Transverse colon (tissue), 4 donors: ENCODE measurements at places on chromosomes 16 and 17.

GRCh38 chr17:61321344-61321743, 78.3 kb upstream of the TBX2 start:
- no peak for DNase-seq

- DNase-seq, result no peak
These were observed 24.8 kb downstream of the TTLL6 start for GRCh38 chr17:48792033-48792798.

DNA sequence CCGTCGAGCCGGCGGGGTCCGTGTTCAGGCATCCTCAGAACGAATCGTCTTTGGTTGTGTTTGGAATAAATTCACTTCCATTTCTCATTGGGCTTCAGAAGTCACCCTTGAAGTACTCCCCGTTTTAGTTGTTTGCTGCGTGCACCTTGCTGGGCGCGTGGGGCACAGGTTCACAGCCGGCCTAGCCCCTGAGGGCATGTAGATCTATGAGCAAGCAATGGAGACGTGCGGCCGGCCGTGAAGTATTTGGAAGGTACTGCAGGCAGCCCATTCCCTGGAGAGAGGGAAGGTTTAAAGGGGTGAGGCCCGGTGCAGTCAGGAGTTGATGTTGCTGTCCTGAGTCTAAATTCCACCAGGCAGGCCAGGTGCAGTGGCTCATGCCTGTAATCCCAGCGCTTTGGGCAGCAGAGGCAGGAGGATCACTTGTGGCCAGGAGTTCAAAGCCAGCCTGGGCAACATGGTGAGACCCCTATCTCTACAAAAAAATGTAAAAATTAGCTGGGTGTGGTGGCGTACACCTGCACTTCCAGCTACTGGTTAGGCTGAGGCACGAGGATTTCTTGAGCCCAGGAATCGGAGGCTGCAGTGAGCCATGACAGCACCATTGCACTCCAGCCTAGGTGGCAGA, 714 bp downstream of the ACSF3 start:
- DNase-seq, result peak; percentile 39

DNA sequence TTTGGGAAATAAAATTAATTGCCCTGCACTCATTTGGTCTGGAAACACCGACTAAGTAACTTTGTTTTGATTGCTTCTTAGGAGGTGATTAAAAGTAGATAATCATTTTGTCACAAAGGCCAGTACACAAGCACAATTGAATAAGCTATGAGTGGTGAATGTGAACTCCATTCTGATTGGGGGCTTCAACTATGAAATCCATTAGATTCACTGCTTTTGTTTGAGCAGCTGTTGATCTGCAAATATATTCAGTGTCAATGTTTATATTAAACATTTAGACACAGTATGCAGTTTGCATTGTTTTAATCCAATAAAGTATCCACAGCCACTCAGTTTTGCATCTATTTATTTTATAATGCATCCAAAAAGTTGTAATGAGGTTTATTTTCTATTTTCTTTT, 817.5 kb downstream of the CDH11 start:
- DNase-seq, result no peak

- no peak for DNase-seq
These were observed 14.4 kb downstream of the MYBBP1A start for GRCh38 chr17:4540687-4541327.

- no peak for DNase-seq
These were observed 8.3 kb upstream of the HEATR6 start for GRCh38 chr17:60086818-60087591.

DNA sequence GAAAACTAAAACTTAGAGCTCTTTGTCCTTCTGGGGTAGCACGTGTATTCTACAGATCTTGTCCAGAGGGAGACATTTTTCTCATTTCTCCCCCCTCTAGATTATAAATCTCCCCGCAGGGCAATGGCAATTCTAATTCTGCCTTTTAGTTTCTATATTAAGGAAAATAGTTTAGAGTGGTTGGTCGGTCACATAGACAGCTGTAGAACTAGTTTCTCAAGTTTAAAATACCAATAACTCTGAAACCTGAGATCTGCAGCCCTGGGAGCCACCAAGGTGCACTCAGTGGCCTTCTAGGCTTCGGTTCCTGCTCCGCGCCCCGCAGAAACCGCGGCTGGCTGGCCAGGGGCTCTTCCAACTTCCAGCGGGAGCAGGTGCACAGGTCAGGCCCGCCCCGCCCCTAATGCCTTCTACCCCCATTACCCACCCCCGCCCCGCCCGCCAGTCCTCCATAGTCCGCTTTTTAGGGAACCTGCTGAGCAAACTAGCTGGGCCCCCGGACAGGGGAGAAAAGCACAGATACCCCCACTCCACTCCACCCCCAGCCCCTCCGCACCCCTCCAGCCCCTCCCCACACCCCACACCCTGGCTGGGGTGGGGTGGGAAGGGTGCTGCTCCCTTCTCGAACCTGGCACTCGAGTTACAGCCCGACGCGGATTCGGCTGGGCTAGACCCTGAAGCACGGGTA, 431 bp downstream of the SLFN11 start:
- peak; percentile 56 for DNase-seq

GRCh38 chr16:74999609-75000480, 1.0 kb downstream of the ZNRF1 start:
- DNase-seq, result peak; percentile 69

- DNase-seq, result no peak
These were observed 93.7 kb downstream of the TANGO6 start for GRCh38 chr16:68936736-68937631.

GRCh38 chr16:68934402-68934801, 91.1 kb downstream of the TANGO6 start:
- no peak for DNase-seq

DNA sequence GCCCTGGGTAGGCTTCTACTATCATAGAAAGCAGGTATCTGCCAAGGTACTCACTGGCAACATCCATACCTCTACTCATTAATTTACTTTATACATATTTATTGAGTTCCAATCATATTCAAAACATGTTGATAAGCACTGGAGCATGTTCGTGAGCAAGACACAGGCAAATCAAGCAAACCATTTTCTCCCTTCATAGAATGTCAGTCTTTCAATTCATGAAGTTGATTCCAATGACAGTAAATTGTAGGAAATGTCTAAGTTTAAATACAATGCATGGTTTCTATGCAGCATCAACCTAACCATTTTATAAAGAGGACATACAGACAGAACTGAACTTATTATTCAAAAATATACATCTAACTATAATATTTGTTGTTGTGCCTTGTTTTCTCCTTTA, 978.6 kb downstream of the CDH8 start:
- DNase-seq, result no peak

GRCh38 chr16:4089251-4089810, 26.9 kb downstream of the ADCY9 start:
- DNase-seq, result peak; percentile 5

GRCh38 chr17:59311051-59311468, 20.4 kb upstream of the YPEL2 start:
- peak; percentile 32 for DNase-seq

GRCh38 chr16:58938811-58939210, 204.7 kb upstream of the GOT2 start:
- no peak for DNase-seq

- DNase-seq, result peak; percentile 88
These were observed 1.3 kb downstream of the ERBB2 start for GRCh38 chr17:39701012-39701783.

DNA sequence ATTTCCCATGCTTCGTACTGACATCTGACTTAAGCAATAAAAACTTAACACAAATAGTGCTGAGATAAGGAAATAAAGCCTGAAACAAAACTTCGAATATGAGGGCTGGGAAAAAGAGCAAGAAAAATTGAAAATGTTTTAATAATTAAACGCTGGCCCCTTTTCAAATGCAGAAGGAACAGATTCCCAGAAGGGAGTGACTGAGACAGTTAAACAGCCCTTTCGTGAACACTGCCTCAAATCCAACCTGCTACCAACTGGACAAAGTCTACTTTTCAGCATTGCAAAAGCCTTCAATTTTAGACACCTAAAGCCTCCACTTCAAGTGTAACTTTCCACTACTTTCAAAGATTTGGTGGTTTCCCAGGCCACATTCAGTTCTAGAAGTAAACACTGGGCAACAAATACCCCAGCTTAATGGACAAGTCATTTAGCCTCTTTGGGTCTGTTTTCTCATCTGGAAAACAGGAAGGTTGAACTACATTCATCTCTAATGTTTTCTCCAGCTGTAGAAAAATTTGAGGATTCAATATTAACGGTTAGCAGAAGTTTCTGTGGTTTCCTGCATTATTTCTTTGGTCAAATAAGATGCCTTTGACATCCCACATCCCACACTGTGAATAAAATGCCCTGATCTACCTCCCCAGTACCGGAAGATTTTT, 11.8 kb downstream of the RFFL start:
- no peak for DNase-seq

DNA sequence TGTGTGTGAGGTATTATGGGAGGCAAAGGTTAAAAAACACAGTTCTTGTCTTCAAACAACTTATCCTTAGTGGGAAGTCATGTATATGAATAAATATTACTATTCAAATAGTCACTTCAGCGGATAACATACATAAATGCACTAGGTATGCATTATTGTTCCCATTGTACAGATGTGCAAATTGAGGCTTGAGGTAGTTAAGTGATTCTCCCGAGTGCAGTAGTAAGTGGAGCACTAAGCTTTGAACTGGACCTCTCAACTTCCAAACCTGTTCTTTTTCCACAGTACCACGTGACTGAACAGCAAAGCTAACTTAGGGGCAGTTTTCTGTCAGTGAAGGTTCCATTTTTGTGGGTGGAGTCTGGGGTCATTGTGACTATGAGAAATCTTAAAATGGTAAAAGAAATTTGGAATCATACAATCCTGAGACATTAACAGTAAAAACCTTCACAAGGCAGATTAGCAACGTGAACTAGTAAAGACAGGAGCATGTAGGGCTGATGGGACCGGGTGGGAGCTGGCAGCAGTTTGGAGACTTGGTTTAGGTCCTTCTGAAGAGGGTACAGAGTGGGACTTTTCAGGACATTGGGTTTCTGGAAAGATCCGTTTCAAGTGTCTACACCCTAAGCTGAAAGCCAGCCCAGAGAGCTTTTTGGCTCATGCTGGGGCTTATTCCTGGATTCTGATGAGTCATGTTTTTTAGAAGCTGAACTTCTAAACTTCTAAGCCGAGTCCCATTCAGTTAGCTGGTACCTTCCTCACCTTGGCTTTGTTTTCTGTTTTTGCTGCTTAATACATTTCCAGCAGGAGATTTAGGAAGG, 204.9 kb downstream of the PRKCA start:
- DNase-seq, result no peak

DNA sequence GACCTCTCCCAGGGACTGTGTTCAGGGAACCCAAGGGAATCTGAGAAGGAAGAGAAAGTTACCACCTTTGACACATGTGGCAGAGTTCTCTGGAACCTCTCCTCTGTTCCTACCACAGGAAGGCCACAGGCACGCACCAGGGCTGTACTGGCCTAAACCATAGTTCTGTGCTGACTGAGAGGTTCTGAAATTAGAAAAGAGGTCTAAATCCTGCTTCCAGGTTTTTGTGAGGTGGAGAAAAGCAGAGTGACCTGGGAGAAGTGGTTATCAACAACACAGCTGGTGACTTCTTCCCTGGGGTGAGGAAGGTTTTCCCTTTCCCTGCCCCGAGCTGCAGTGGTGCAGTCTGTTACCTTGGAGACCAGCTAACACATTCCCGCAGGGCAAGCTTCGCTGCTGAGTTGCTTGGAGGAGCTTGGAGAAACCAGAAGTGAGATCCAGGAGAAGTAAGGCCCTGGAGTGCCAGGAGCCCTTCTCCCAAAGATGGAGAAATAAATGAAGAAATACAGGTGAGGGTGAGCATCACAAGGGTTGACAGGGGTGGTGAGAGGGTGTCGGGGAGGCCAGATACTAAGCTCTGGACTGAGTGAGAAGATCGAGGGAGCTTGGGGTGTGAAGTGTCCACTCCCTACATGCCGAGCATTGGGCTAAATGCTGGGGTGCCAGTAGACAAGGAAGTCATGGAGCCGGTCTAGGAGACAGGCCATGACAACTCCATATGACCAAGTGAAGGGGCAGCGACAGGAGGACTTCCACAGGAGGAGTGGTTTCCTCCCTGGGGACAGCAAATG, at the start of gene VWA3A:
TSS of gene VWA3A (plus strand) at position 399 of the 791 bp plus-strand sequence. CDS start at position 496, 97 bp downstream.
- no peak for DNase-seq

DNA sequence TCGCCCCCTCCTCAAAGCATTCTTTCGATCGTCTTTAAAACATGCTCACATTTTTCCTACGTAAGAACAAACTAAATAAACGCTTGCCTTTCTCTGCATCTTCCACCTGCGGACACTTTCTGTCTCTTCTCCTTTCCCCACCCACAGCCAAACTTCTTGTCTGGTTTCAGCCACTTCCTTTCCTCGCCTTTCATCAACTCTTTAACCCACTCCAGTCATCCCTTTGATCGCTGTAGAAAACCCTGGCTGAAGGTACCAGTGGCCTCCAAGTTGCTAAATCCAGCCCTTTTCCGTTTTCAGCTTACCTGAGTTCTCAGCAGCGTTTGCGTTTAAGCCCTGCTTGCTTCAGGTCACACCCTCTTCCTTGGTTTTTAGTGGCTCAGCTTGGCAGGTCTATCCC, 483 bp downstream of the RPA1 start:
- peak; percentile 13 for DNase-seq

DNA sequence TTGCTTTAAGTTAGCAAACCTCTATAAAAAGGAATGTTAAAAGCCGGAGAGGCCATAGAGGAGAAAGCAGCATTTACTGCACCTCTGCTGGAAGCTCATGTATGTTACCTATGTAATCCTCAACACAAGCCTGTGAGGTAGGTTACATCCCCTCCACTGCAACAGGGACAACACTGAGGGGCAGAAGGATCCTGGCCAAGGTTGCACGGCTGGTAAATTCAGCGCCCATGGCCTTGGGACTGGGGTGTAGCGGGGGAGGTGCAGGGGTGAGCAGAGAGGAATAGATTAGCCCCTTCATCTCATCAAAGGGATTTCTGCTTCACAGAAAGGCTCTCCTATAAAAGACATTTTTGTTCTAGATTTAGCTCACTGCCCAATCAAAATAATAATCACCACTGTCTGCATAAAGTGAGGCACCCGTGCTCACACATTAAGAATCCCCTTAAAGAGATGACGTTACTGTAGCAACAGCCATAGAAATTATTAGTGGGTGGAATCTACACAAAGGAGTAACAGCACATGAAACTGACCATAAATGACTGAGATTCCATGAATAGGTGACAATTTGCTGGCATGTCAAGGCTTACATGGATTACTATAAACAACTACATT, 3.3 kb downstream of the ZCCHC14 start:
- no peak for DNase-seq

GRCh38 chr16:799948-800833, at the start of gene GNG13:
GNG13 (minus strand) TSS chr16:800734; CDS start chr16:799077, 1,657 bp downstream.
- no peak for DNase-seq

DNA sequence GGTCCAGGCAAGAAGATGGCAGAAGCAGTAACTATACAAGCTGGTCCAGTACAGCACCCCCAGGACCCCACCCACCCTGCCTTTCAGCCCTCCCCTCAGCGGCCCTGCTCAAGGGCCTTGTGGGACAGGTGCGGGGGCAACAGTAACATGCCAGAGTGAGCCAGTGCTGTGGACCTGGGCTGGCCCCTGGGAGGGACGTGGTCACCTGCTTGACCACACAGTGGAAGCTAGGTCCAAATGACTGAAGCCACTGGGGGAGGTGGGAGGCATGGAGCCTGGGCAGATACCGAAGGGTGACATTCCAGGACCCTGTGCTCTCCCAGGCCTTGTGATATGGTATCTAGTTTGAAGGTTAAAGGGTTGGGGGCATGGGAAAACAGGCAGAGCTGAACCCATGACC, 17.3 kb downstream of the ATP6V0D1 start:
- DNase-seq, result no peak

GRCh38 chr16:83110269-83110668, 483.5 kb downstream of the CDH13 start:
- DNase-seq, result no peak
